ENCODE measurements at places on chromosomes 1 and 21. TPM values are rescaled to one million over a fixed set of nuclear protein-coding genes. Genes with fewer than 3 reads are reported as not detected.

Gene TNFRSF4
- not detected for total RNA-seq

Gene CYP4B1
- total RNA-seq, result 0.27 TPM

Gene CAMTA1
- 94.5 TPM for total RNA-seq

Gene NR0B2
- total RNA-seq, result not detected

Gene HSD3B1
- total RNA-seq, result not detected

Gene ITLN1
- 0.45 TPM for total RNA-seq

Gene DSTYK
- 23.3 TPM for total RNA-seq

Gene C1QTNF12
- total RNA-seq, result 0.45 TPM

Gene S100A8
- total RNA-seq, result 2.9 TPM

Gene B3GALT5
- total RNA-seq, result 3.2 TPM

Gene KRTAP27-1
- not detected for total RNA-seq
